Stomach (tissue), 19 donors: ENCODE measurements at places on chromosomes 2 and 18. TPM values are rescaled to one million over a fixed set of nuclear protein-coding genes. Genes with fewer than 3 reads are reported as not detected.

RIT2 gene
- total RNA-seq: not detected

GRCh38 chr18:71242981-71243380 is 954.1 kb downstream of the SOCS6 start:
- DNase-seq: no peak

FAM228A gene
- total RNA-seq: 1.7 TPM

MOGAT1 gene
- not detected for total RNA-seq

DNA sequence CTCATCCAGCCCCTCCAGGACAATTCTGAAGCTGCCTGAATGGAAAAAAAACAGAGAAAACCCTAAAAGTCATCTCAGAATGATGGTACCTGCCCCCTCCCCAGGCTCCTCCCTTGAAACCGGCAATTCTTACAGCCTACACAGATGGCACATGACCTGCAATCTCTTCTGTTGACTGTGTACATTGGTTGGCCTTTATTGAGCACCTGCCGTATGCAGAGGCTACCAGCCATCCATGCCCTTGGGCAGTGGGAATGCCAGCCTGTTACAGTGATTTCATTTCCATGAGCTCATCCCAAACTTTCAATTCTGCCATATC is 57.1 kb downstream of the EMX1 start:
- no peak for DNase-seq

DNA sequence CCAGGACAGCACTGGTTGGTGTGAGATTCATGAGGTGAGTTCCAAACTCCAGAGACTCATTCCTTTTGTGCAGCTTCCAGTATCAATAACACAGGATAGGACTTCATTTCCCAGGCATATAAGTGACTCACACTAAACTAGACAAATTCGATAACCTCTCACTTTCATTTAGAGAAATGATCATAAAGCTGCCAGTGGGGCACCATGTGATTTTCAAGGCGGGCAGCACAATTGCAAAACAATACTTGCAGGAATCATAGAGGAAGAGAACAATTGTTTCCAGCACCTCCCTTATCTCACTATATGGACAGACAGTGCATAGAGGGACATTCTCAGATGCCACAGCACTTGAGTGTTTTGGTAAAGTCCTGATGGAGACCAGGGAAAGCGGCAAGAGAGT is 31.3 kb upstream of the DNAH7 start:
- no peak for DNase-seq
